ENCODE measurements at places on chromosomes 4 and X.

DNA sequence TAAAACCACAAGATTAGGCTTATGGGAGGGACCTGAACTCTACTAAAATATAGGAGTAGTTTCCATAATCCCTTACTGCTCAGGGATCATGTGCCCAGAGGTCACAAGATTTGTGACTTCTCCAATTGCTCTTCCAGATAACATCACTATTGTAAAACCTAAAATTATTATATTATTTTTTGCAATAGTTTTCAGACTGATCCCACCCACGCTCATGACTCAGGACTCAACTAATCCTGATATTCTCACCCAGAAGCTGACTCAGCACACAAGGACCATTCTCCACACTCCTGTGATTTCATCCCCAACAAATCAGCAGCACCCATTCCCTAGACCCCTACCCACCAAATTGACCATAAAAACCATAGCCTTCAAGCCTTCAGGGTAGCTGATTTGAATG is 24.0 kb upstream of the RPL34 start:
- no peak for DNase-seq

GRCh38 chr4:52001616-52002015 is 18.5 kb downstream of the LRRC66 start:
- DNase-seq = no peak

DNA sequence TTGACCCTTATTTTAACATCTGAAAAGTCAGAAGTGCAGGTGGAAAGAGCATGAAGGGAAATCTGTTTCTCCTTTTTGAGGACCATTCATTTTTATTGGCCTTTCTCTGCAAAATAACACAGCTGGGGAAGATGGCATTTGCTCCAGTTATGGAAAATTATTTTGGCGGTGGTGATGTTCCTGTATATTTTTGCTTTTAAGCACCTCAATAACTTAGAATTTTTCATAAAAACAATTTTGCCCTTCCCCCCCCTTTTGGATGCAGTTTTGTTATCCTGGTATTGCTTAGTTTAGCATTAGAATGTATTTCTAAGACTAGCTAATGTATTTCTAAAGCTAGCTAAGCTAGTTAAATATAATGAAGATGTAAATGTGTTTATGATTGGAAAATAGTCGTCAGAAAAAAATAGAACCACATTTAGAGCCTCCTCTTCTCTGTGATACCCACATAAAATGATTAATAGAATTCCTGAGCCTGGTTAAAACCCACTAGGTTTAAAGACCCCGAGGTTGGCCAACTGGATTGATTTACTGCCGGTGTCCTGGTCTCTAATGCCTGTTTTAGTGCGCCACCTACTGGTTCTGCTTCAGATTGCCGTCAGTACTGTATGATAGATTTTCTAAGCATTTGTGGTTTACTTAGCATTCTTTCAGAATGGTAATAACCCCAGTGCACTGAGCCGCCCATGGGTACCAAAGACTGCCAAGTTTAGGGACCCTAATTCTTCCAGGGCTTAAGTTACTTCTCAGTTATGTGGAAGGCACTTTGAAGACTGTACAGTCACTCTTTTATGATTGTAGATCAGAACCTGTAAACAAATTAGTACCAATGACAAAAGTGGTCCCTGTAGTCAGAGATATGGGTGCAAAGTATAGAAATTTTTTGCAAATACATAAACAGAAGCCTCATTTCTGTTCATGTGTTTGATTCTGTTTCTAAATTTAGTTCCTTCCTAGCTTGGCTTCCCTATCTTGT is 11.4 kb downstream of the KLF3 start:
- no peak for DNase-seq

DNA sequence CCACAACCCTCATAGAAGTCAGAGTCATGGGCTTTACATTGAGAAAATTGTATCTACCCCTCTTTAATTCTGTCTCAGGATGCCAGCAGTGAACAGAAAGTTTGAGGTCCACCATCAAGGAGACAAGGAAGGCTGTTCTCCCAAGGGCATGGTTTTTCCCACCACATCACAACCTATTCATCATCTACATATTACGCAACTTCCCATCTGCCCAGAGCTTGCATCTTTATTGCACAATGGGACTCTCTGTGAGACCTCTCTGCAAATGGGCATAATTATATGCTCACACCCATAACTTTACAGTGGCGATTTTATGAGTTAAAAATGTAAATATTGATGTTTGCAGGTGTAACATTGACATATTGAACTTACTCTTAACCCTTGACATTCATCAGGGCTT is 38.9 kb downstream of the PAGE2 start:
- no peak for DNase-seq

- DNase-seq = no peak
These were observed 30.3 kb upstream of the ADH1C start for GRCh38 chr4:99382745-99383360.
